ENCODE measurements at places on chromosomes 1 and 21.
A peak's percentile ranks its signal among the peaks of the same experiment; 100 is the strongest.

GRCh38 chr1:45545019-45545493, 5.6 kb upstream of the AKR1A1 start:
- no peak for DNase-seq

- peak; percentile 74 for DNase-seq
These were observed 190.1 kb downstream of the HIVEP3 start for GRCh38 chr1:41728403-41729202.

DNA sequence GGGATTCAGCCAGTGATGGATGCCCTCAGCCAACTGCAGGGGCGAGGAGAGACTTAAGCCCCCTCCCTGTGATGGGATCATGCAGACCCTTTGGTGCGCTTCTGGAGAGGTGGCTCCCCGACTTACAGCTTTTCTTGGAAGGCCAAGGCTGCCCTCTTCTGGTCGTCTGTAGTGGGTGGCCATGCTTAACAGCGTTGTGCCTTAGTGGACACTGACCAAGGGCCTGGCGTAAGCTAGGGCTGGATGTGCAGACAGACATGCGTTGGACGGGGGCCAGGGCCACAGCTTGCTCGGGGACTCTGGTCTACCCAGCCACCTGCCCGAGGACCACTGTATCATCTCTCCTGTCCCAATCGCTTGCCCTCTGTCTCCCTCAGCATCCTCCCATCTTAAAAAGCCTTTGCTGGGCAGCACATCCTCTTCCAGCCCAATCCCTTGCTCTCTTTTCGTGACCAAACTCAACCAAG, 5.5 kb downstream of the AZIN2 start:
- peak; percentile 55 for DNase-seq

DNA sequence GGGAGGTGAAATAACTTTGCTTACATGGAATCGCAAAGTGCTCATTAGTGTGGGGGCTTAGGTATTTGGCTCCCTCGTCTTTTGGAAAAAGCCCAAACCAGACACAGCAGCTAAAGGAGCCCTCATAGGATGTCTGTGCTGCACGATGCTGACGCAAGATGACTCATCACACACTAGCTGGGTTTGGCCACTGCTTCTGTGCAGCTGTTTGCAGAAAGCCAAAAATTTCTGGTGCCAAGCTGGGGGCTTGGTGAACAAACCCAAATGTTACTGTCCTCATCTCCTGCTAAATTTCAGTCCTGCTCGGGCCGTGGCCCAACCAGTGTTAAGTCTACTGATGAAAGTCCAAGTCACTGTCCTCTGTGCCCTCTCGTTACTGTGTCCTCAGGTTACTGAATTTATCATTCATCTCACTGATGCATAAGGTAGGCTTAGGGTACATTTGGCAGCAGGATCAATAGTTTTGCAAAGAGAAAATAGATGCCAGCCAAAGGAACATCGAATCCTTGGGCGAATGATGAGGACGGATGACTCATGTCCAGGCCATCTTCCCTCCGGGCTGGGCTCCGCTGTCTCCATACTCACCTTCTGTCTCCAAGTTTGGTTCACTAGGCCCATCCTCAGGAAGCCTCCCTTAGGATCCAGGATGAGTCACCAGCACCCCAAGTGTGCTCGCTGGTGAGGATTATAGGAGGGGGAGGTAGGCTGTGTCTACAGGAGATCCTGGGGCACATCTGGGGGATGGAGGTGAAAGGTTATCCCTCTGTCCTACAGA, 177.7 kb downstream of the ADSS2 start:
- no peak for DNase-seq

DNA sequence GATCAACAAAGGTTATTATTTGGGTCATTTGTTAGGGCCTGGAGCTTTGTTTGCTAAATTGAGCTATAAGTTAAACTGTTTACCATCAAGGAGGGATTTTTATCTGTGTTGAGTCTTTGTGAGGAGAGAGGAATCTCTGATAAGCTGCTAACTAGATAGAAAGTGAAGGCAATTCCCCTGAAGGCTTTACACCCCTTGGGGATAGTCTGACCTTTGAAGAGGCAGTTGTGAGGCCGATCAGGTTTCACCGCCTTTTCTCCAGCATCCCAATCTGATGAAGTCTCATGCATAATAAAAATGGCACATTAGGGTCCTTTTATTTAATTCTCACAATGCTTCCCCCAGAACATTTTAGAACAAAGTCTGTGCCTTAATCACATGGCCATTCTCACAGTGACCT, 21.8 kb downstream of the C1orf21 start:
- DNase-seq = no peak

DNA sequence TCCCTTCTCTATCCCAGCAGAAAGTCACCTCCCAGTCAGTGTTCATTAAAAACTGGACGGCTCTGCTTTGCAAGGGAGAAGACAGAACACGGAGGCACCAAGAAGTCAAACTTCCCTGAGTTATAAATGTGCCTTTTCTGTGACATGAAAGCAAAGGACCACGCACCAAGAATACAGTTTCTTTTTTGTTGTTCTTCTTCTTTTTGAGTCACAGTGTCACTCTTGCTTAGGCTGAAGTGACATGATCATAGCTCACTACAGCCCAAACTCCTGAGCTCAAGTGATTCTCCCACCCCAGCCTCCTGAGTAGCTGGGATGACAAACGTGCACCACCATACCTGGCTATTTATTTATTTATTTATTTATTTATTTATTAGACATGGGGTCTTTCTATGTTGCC, 22.7 kb downstream of the GLUL start:
- DNase-seq = no peak

GRCh38 chr1:193754732-193755427, 568.5 kb upstream of the B3GALT2 start:
- peak; percentile 12 for DNase-seq

GRCh38 chr1:40622936-40623629, 42.4 kb downstream of the RIMS3 start:
- no peak for DNase-seq

GRCh38 chr21:45643021-45643980, at the start of gene PCBP3:
PCBP3 (plus strand) TSS chr21:45643725; CDS start chr21:45850086, 206,361 bp downstream.
- DNase-seq = peak; percentile 92

DNA sequence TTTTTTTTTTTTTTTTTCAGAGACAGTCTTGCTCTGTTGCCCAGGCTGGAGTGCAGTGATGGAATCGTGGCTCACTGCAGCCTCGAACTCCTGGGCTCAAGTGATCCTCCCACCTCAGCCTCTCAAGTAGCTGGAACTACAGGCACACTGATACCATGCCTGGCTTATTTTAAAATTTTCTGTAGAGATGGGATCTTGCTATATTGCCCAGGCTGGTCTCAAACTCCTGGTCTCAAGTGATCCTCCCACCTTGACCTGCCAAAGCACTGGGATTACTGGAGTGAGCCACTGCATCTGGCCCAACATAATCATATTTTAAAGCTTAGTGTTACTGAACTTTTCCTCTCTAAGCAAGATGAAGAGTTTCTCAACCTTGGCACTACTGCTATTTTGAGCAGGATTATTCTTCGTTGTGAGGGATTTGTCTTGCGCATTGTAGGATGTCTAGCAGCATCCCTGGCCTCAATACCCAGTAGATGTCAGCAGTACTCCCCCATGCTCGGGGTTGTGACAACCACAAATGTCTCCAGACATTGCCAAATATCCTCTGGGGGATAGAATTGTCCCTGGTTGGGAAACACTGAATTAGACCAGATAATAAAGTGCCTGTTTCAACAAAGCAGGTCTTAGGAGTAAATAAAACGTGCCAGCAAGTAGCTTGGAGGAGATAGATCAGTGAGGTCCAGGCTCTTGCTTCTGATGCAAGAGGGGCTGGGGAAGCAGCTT, 15.1 kb upstream of the THRAP3 start:
- DNase-seq = no peak

DNA sequence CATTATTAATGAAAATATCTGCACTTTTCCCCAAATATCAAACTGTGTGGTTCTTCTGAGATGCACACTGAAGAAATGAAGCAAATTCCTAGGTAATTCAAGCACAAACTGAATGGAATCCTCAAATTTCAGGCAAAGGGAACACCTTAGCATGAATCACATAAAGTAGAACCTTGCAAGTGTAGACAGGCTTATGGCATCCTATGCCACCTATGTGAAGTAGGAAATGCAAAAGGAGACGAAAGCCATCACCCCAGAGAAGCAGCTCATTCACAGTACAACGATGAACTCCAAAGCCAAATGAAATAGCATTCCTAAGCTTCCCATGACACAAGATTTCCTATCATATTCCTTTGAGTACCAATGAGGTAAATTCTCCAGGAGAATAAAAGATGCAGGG, 461.2 kb upstream of the RUNX1 start:
- no peak for DNase-seq

DNA sequence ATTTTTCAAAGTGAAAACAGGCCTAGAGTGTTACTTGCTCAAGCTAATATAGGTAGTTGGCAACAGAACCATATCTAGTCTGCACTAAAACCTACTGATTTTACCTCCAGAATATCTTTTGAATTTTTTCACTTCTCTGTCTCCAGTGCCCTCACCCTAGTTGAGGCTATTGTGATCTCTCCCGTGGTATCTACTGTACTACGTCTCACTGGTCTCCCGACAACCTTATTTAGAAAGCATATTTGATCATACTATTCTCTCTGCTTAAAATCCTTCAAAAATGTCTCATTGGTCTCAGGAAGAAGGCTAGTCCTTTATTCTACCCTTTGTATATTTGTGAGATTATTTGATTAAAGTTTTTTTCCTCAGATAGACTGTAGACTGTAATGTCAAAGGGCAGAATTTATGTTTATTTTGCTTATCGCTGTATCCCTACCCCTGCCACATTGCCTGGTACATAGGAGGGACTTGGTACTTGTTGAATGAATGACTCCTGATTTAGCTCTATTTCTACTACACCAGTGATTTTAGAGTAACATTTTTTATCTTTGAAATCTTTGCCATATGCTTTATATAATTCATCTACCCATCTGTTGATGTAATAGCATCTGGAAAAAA, 135.5 kb upstream of the KIAA1614 start:
- DNase-seq = no peak

GRCh38 chr21:33383056-33383888, 19.9 kb upstream of the IFNGR2 start:
- peak; percentile 83 for DNase-seq

DNA sequence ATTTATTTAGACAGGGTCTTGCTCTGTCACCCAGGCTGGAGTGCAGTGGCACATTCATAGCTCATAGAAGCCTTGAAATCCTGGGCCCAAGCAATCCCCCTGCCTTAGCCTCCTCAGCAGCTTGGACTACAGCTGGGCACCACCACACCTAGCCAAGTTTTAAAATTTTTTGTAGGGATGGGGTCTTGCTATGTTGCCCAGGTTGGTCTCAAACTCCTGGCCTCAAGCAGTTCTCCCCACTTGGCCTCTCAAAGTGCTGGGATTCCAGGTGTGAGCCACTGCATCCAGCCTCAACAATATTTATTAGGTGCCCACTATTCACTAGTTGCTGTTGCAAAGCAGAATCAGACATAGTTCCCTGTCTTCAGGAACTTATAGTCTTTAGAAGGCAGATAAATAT, 14.1 kb upstream of the GPX7 start:
- no peak for DNase-seq

GRCh38 chr1:239123260-239123659, 263.1 kb upstream of the CHRM3 start:
- no peak for DNase-seq

DNA sequence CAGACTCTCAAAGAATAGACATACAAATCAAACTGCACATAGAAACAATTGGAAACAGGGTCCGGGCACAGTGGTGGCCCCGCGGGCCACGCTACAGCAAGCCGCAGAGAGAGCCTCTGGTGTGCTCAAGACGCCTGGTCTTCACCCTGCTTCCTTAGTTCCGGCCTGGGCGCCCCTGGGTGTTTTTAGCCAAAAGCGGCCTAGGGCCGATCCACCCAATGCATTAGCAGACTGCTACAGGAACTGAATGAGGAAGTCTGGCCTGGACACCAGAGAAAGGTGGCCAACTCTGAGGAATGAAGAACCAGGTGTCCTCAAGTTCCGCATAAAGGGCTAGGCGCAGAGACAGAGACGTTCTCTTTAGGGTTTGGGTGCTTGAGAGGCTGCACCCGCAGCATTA, 1.7 kb downstream of the PRRX1 start:
- DNase-seq = no peak

DNA sequence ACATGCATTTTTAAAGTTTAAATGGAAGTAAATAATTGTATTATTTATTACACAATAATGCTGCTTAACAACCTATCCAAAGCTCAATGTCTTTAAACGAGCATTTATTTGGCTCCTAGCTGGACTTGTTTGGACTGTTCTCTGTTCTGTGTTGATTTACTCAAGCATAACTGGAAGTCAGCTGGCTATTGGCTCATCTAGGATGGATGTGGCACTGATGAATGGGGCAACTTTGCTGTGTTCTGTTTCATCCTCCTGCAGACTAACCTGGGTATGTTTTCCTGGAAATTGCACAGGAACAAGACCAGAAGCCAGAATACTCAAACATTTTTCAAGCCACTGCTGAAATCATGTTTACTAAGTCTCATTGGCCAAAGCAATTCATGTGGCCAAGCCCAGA, 70.8 kb upstream of the HSD17B7 start:
- DNase-seq = no peak

DNA sequence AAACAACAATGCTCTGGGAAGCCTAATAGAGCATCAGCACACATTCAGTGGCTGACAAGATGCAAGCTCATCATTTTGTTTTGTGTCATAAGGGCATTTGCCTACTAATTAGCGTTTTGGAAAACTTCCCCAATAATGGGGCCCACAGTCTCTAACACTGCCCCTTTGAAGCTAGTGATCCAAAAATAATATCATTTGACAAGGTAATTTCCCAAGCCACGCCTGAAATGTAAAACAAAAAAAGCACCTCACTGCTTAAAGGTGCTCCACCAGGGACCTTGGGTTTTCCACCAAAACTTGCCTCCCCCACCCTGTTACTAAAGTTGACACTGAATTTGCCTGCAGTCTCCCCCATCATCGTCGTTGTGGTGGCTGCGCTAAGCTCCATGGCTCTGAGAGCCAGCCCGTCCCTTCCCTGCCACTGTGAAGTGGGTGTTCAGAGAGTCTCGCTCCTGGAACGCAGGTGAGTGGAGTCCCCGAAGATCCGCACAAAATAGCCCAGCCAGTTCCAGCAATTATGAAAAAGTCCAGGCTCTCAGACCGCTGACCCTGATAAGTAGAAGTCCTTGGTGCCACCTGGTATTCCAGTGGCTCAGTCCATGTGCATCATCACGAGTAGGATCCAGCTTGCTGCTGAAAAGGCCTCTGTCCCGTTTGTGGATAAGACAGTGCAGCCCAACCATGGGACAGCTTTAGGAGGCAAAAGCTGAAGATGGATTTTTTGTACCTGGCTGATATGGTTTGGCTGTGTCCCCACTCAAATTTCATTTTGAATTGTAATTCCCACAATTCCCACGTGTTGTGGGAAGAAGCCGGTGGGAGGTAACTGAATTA, 52.2 kb downstream of the RAB3GAP2 start:
- no peak for DNase-seq

Data from CD4-positive, alpha-beta T cell treated with Interleukin-17A for 1 hour (primary cell).